GM04503 (cell line): ENCODE measurements at places on chromosomes 5 and 9.

DNA sequence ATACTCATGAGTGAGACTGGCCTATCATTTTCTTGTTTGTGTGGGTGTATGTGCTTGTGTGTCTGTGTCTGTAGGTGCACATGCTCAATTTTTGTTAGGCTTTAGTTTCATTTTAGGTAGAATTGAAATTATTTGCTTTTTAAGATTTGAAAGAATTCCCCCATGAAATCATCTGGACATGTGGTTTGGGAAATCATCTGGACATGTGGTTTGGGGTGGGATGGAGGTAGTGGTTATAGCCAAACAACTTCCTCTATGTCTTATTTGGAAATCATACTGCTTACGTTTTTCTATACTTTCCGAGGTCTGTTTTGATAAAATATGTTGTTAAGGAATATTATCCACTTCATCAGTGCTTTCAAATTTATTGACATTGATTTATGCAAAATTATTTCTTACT, 485.4 kb upstream of the CLINT1 start:
- no peak for DNase-seq

GRCh38 chr9:91248707-91249106, 113.0 kb downstream of the AUH start:
- DNase-seq, result no peak

GRCh38 chr9:479304-479970, 264.8 kb downstream of the DOCK8 start:
- no peak for DNase-seq

GRCh38 chr5:39650008-39650762, 225.4 kb upstream of the DAB2 start:
- DNase-seq, result no peak

DNA sequence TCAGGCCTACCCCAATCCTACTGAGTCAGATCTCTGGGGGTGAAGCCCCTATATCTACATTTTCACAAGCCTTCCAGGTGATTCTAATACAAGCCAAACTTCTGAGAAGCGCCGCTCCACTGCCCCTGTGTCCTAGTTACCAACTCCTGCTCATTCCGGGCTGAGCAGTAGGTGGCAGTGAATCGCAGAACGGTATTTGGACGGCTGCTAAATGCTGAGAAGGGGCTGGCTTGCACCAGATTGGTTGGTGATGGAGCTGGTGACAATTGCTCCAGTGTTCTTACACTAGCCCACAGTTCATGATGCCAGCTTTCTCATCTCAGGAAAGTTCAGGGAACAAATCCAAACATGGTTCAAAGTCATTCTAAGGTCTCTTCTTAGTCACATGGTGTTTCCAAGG, 31.1 kb upstream of the FGF1 start:
- DNase-seq, result no peak

- no peak for DNase-seq
Observed at GRCh38 chr5:7394889-7395431, 978 bp upstream of the ADCY2 start.

GRCh38 chr9:71765693-71766092, 2.6 kb downstream of the CEMIP2 start:
- DNase-seq, result no peak

DNA sequence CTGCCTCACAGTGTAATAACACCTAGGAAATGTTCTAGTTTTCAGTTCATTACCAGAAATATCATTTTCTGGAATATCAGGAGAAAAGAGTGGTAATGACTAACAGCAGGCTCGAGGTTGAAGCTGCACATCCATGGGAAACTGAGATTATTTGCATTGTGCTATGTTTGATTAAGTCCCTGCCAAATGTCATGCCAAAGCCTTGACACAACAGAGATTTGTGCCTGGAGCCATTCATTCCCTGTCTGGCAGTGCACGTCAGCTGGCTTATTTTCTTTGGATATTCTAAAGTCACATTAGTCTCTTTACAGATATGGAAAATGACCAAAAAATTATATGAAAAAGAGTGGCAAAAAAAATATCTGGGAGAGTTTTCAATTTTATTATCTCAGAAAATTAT, 848.0 kb downstream of the PTPRD start:
- DNase-seq, result no peak

GRCh38 chr5:41418220-41419031, 92.0 kb downstream of the PLCXD3 start:
- no peak for DNase-seq

GRCh38 chr5:133581918-133582317, 30.4 kb downstream of the FSTL4 start:
- no peak for DNase-seq

DNA sequence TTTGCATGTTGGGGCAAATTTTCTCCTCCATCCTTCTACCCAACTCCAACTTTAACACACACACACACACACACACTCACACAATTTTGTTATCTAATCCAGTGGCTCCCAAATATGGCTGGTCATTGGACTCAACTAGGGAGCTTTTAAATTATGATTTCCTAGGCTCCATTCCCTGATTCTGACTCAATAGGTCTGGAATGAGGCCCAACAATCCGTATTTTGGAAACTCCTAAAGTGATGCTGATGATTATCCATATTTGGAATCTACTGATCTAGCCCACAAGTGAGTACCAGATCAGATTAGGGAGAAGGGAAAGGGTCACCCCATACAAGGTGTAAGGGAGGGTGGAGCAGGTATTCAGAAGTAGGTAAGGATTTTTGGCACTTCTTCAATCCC, 309.7 kb downstream of the TLE1 start:
- DNase-seq, result no peak

- DNase-seq, result no peak
Observed at GRCh38 chr5:92513067-92513466, 1068.0 kb downstream of the NR2F1-AS1 start.

DNA sequence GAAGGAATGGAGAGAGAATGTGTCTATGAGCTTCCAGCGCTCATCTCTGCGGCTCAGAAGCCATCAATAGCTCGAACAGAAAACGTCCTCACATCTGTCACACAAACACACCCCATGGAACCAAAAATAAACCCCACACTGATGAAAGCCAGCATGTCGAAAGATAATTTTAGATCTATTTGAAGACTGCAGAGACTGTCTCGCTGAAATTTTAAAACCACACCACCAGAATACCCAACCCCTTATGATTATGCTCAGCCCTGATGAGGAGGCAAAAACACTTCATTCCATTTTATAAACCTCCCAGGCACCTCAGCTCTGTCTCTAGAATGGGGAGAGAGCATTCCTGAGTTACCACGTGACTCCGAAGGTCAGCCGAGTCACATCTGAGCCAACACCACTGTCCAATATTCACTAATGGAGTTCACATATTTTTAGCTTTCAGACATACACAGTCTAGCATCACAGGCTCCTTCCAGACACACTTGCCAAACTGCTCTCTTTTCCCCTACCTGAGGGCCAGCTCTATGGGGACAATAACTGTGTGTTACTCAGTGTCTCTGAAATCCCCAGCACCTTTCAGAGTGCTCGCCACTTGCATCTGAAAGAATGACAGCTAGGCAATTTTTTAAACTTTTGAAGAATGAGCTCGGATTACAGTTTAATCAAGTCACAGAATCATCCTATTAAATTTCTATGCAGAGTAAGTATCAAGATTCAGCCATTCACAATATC, 63.2 kb downstream of the SERINC5 start:
- DNase-seq, result no peak

DNA sequence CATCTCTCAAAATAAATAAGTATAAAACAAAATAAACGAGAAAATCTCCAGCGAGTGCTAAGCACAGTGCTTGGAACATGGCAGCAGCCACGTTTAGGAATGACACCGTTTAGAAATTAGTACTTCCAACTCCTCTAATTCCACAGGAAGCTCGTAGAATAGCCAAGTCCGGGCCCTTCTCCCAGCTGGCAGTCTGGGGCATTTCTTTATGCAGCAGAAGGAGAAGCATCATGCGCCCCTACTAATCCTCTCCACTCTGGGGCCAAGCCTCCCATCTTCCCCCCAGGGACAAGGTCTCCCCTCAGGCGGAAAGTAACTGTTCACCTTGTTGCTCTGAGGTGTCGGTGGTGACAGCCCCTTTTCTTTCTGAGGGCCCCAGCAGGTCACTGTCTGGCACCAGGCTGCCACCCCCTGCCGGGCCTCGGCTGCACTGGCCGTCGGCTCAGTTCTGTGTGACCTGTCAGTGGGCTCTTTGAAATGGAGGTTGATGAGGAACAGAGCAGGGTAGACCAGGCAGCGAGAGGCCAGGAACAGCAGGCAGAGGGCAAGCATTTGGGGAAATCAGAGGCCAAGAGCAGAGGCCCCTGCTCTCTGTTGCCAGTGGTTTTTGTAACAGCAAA, 113.5 kb upstream of the WWC1 start:
- no peak for DNase-seq

DNA sequence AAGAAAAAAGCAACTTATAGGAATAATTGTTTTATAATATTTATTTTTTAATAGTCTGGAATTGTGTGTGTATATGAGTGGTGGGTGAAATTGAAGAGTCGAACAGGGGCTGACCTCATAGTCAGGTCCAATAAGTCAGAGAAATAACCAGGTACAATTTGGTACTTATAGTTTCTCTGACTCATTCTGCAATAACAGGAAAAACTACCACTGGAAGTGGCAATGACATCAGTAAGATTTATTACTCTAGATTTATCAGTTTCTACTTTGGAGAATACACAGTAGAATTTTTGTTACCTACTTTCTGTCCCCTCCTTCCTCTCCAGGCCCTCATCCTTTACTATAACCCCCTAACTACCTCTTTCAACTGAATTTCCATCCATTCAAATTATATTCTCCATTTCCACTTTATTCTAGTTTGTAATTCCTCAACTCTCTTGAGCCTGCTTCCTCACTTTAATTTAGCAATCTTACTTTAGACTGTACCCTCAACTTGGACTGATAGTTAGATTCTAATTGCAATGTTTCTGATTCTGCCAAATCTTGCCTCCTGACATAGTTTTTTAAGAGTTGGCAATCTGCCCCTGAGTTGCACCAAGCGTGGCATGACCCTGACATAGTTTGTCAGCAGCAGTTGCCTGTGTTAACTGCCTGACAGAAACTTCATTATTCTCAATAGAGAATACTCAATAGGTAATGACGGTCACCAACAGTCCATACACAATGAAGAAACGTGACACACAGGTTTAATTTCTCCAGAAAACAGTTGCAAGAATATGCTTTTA, 475.3 kb upstream of the RIOK2 start:
- DNase-seq, result no peak

GRCh38 chr9:86944796-86945727, 2.2 kb downstream of the GAS1 start:
- no peak for DNase-seq

GRCh38 chr9:105711867-105712266, 17.5 kb downstream of the TMEM38B start:
- DNase-seq, result no peak

DNA sequence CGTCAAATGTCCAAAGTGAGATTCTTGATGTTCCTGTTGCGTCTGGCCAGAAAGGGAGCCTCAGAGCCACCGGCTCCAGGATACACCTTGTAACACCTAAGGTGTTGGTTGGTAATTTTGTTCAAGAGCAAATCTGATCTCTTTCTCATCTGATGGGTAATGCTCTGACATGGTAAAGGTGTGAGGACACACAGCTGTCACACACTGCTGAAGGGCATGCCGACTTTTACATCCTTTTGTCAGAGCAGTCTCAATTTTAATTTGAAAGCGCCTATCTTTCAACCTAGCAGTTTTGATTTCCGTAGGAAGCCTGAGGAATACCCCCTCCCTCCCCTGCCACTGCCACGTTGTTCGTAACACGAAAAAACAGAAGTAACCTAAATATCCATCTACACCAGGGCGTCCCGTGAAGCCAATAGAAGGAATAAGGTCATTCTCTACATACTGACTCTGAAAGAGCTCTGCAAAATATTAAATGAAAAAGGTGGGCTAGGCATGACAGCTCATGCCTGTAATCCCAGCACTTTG, 57.4 kb downstream of the TSTD2 start:
- DNase-seq, result no peak

DNA sequence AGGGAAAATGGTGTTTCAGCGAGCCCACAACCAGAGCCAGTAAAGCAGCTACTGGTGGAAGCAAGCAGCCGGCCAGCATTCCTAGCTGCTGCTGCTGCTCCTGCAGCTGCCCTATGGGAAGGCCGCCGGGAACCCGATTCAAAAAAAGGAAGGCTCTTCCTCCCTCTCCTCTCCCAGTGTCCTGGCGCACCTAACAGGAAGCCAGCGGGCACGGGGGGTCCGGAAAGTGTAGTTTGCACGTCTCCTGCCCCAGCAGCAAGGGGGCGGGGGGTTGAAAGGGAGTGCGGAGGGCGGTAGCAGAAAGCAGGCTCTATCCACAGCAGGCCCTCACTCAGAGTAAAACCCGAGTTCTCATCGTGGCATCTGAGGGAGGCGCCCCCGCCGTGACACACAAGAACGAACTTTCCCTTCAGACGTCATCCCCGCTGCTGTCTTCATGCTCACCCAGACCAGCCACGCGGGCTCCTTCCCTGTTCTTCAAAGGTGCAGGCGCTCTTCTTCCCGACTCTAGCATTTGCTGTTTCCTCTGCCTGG, 16.5 kb downstream of the GRXCR2 start:
- DNase-seq, result no peak

- no peak for DNase-seq
Observed at GRCh38 chr9:73680831-73681230, 529.2 kb downstream of the ANXA1 start.

DNA sequence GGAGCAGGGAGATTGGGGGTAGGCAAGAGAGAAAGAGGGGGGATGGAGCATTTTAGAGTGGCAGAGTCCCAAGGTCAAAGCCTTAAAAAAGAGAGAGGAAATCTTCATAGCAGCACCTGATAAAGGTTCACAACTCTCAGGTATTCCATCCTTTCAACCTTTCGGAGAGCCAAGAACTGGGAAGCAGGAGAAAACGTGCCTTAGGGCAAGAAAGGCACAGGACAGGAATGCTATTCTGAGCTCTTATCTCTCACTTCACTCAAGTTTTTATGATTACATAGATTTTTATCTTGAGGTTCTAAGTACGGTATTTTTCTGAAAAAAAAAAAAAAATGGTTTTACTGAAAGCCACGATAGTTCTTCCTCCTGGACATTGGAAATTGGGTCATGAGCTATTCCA, 34.5 kb upstream of the SMAD5 start:
- no peak for DNase-seq

DNA sequence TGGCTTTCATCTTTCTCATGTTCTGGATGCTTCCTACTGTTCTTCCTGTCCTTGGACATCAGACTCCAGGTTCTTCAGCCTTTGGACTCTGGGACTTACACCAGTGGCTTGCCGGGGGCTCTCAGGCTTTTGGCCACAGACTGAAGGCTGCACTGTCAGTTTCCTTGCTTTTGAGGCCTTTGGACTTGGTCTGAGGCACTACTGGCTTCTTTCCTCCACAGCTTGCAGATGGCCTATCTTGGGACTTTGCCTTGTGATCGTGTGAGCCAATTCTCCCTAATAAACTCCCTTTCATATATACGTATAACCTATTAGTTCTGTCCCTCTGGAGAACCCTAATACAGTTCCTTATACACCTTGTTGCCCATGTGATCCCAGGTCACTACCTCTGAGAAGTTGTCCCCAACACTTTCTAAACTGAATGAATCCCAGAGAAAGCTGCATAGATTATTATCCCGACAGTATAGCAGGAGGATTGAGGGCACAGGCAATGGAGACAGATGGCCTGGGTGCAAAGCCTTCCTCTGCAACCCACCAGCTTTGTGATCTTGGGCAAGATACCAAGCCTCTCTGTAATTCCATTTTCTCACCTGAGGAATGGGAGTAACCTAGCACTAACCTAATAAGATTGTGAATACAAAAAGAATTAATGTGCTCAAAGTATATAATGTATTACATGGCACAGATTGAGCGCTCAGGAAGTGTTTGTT, 449.6 kb upstream of the BRINP1 start:
- no peak for DNase-seq

- no peak for DNase-seq
Observed at GRCh38 chr5:40492056-40492455, 187.7 kb upstream of the PTGER4 start.
